ENCODE measurements at places on chromosomes 11 and 22.

GRCh38 chr11:2099516-2100349 is 39.5 kb downstream of the IGF2 start:
- H3K36me3 ChIP-seq, result no peaks in the 10 kb centered on the region
- H3K4me3 ChIP-seq, result no peak overlapping the region
- no peak overlapping the region for H3K27ac ChIP-seq
- peaks cover 77% of the 10 kb centered on the region for H3K27me3 ChIP-seq

DNA sequence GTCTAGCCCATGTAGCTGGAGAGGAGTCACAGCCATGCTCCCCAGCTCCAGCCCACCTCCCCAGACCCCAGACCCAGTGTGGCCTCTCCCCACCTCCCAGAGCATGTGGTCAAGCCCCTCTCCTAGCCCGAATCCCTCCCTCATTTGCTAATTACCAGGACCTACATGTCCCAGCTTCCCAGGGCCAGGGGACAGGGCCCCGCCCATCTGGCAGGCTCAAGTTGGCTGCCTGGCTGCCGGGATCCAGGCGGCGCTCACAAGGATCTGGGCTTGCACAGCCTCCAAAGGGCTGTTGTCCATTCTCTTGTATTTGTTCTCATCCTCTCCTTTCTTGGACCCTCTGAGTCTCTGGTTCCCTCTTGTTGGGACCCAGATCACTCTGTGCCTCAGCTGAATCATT is 4.6 kb upstream of the MIF start:
- DNase-seq, result no peak
- H3K27ac ChIP-seq, result no peak overlapping the region
- no peaks in the 10 kb centered on the region for H3K27me3 ChIP-seq
- peaks cover 15% of the 10 kb centered on the region for H3K4me1 ChIP-seq
- no peak overlapping the region for H3K4me3 ChIP-seq
- no peaks in the 10 kb centered on the region for H3K36me3 ChIP-seq

GRCh38 chr11:16184588-16184987 is 171.8 kb downstream of the SOX6 start:
- H3K4me1 ChIP-seq, result peaks cover 3% of the 10 kb centered on the region
- DNase-seq, result peak; percentile 4
- H3K4me3 ChIP-seq, result no peak overlapping the region
- H3K27me3 ChIP-seq, result no peaks in the 10 kb centered on the region
- no peak overlapping the region for H3K27ac ChIP-seq

DNA sequence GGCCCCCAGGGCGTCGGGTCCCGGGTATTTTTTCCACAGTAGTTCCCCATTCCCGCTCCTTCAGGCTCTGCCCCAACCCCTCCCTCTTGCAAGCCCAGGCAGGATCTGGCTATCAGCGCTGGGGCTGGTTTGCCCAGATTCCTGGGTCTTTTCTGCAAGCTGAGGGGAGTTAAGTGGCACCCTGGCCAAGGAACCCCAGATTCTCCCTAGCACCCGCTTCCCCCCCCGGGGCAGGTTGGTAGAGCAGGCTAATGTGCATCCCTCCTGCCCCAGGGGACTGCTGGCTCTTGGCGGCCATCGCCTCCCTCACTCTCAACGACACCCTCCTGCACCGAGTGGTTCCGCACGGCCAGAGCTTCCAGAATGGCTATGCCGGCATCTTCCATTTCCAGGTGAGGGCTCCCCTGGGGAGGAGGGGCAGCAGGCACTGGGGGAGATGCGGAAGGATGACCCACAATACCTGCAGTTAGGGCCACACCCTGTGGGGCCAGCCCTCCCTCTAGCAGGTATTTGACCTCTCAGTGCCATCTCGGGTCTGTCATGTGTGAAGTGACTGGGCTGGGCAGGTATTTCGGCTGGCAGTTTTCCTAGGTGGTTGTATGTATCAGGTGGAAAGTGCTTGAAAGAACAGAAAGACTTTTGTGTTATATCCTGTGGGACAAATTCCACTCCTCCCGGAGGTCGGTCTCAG is 1.6 kb downstream of the CAPN1 start:
- peak overlapping the region; percentile 83 for H3K4me3 ChIP-seq
- H3K4me1 ChIP-seq, result peaks cover 24% of the 10 kb centered on the region
- H3K36me3 ChIP-seq, result peaks cover 27% of the 10 kb centered on the region
- H3K27ac ChIP-seq, result peak overlapping the region; percentile 85
- no peaks in the 10 kb centered on the region for H3K27me3 ChIP-seq

Data from keratinocyte (primary cell).